MCF 10A (cell line): ENCODE measurements at places on chromosomes 12 and 14. TPM values are rescaled to one million over a fixed set of nuclear protein-coding genes. Genes with fewer than 3 reads are reported as not detected.

Gene CD163L1
- total RNA-seq: 2.1 and 3.5 TPM in 2 replicates

Gene GARIN6
- total RNA-seq: not detected in 2 replicates

Gene WNT1
- not detected in 2 replicates for total RNA-seq

Gene PEBP1
- 91.4 and 117 TPM in 2 replicates for total RNA-seq

DNA sequence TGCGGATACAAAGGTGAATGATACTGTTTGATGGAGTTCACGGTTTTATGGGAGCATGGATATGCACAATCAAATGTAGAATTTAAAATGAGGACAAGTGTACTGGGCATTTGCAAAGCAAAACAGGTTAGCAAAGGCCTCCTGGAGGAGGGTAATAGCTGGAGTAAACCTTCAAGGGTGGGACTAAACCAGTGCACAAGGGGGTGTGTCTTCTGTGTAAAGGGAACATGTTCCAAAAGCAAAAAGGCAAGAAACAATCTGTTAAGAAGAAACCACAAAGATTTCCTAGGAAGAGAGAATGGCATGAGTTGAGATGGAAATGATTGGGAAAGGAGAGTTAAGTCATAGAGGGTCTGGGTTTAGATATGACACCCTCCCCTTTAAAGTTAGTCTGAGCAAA is 109.2 kb upstream of the SLCO1C1 start:
- DNase-seq: no peak

DNA sequence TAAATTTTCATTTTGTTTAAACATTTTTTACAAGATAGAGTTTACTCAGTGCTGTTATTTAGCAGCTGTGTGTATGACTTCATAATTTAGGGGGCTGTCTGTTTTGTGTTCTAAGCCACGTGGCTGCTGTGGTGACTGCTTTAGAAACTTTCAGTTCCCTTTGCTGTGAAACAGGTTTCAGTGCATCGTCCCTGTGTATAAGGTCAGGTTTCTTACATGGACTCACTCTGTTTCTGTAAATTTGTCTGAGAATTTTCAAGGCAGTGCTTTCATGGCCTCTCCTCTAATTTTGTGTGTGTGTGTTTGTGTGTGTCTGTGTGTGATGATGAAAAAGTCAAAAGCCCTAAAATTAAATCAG is 32.4 kb downstream of the BICD1 start:
- DNase-seq: no peak

GRCh38 chr12:20711846-20712245 is 16.7 kb downstream of the SLCO1C1 start:
- DNase-seq: no peak

Gene VDR
- 22.3 and 23.4 TPM in 2 replicates for total RNA-seq

DNA sequence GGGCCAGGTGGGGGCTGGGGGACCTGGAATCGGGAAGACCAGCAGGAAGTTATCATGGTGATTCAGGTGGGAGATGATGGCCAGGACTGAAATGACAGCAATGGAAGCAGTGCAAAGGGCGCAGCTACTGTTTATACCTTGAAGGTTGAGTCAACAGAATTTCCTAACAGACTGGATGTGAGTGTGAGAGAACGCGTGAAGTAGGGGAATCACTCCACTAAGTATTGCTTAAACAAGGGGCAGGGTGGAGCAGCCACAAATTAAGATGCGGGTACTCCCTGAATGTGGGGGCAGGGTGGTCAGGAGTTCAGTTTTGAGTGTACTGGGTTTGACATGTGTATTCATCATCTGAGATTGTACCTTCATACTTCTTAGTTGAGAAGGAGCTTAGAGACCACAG is 45.1 kb downstream of the MYF5 start:
- DNase-seq: peak; percentile 20

Gene GPX2
- total RNA-seq: not detected in 2 replicates

DNA sequence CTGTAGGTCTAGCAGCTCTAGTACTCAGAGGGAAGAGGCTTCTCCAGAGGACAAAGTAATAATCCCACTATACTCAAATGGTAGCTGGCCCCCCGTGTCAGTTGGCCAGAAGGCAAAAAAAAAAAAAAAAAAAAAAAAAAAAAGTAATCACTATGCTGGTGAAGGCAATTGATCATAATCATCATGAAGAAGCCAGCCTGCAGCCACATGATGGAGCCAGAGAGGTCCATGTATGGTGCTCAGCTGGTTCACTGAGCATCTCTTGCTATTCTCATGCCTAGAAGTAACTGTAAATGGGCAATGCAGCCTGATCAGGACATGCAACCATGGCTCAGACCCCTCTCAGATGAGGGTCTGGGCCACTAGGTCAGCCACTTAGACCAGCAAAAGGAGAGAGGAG is 378.8 kb downstream of the MED13L start:
- no peak for DNase-seq

Gene TTC6
- total RNA-seq: 0.96 and 0.98 TPM in 2 replicates

DNA sequence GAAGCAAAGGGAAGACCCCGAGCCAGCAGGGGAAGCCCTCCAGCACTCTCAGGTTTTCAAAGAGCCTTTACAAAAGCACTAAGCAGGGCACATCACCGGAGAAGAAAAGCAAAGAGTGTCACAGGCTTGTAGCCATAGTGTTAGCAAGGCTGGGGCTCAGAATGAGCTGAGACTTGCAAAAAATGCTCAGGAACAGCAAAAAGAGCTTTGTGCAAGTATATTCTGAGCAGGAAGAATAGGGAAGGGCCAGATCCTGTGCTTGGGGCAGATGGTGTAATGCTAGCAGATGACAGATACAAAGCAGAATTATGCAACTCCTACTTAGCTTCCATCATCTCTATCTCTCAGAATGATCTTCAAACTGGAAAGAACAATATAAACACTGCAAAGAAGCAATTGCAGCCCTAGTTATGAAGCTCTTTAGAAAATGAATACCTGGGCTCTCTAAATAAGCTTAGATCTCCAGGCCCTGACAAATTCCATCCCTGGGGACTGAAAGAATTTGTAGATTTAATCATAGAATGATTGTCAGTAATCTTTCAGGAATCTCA is 23.7 kb upstream of the PARP11 start:
- no peak for DNase-seq

- no peak for DNase-seq
These were observed 29.5 kb downstream of the RTL1 start for GRCh38 chr14:100874051-100874410.

Gene HPD
- 0.21 TPM in 1 of 2 replicates, not detected in the other for total RNA-seq
